ENCODE measurements at places on chromosomes 3 and 15.

DNA sequence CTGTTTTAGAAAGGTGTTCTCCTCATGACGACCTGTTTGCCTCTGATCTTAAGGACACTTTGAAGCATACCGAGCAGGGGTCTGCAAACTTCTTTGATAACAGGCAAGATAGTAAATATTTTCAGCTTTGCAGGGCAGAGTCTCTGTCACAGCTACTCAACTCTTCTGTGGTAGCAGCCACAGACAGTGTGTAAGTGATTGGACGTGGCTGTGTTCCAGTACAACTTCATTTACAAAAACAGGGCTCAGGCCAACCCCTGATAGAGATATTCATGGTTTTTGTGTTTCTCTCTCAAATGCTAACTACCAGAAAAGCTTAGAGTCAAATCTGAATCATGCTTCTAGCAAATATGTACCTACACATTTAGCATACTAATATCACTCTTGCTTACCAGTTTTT is 51.5 kb downstream of the TGFBR2 start:
- no peak for DNase-seq

- no peak for DNase-seq
Measured at GRCh38 chr3:154034797-154035330, 86.3 kb upstream of the ARHGEF26 start.

DNA sequence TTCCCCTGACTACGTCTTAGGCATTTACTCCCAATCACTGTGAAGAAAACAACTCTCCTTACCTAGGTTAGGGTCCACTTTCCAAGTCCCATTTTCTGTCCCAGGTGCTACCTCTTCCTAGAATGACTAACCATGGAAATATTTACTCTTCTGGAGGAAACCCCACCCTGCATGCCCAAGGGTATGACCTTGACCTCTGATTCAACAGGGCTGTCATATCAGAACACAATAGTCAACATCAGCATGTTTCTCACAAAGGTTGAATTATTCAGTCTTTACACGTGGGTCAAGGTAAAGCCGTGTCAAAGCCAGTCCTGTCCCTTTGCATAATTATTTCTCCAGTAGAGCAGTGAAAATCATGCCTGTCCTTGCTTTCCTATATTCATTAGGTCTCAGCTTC is 4.3 kb upstream of the FRMD5 start:
- DNase-seq: no peak

- no peak for DNase-seq
Measured at GRCh38 chr3:21345382-21345976, 405.5 kb downstream of the ZNF385D start.

GRCh38 chr3:70149714-70150400 is 150.3 kb downstream of the SAMMSON start:
- no peak for DNase-seq

DNA sequence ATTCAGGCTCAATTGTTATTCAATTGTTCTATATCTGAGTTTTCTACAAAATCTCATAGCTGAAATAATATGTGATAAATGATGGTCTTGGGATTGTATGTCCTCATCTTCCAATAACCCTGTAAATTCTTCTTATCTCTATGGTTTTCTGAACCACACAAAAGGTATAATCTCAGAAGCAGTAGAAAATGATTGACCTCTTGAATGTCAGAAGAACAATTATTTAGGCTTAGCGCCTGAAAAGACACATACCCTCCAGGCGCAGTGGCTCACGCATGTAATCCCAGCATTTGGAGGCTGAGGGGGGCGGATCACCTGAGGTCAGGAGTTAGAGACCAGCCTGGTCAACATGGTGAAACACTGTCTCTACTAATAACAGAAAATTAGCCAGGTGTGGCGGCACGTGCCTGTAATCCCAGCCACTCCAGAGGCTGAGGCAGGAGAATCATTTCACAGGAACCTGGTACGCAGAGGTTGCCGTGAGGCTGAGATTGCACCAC is 288.0 kb upstream of the TBC1D5 start:
- no peak for DNase-seq

DNA sequence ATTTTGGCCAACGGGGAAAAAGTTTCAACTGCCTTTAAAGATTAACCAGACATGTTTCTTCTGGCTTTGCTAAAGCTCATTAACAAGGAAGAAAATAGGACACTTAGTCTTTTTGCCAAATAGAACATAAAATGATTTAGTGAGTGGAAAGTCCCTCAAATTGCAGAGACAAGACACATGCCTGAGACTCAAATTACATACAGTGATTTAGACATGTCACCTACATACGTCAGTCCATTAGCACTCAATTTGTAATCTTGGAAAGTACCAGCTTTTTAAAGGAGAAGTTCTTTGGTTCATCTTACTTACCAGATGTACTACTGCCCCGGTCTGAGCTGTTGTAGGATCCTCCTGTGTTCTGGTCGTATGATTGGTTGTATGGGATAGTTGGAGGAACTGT is 1134.2 kb downstream of the ROBO1 start:
- no peak for DNase-seq

DNA sequence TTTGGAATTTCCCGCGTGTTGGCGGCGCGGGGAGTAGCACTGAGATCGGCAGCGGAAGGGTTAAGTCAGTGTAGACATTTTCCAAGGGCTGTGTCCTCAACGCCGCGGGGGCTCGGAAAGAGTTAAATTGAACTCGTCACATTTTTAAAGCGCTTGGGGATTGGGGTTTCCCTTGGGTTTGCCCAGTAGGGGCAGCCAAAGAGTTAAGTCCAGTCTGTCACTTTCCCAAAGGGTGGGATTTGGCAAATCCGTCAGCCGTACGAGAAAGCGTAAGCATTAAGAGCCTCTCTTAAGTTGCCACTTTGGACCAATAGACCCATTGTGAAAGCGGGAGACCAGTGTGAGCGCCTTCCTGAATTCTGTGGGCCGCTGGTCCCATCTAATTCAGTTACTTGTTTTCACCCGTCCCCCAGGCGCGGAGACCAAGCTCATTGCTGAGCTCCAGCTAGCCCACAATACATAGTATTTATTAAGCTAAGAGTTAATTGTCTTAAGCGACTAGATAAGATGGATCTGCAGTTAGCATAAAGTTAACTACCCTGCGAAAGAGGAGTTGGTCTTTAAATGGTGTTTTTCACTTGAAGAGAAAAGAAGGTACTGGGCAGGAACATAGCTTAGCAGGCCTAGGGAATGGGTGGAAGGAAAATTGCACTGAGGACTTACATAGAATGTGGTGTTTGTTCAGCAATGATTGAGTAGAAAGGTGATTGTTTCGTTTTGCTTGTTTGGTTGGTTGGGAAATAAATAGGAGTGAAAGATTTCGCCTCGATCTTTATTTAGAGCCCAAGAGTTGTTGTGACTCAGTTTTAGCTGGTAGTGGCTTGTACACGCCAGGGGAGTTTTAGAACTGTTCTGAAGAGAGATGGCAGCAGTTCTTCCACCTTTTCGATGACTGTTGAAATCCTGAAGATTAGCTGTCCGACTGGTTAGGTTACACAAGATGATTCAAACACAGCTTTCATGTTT is 932 bp downstream of the ARL8B start:
- DNase-seq: no peak

DNA sequence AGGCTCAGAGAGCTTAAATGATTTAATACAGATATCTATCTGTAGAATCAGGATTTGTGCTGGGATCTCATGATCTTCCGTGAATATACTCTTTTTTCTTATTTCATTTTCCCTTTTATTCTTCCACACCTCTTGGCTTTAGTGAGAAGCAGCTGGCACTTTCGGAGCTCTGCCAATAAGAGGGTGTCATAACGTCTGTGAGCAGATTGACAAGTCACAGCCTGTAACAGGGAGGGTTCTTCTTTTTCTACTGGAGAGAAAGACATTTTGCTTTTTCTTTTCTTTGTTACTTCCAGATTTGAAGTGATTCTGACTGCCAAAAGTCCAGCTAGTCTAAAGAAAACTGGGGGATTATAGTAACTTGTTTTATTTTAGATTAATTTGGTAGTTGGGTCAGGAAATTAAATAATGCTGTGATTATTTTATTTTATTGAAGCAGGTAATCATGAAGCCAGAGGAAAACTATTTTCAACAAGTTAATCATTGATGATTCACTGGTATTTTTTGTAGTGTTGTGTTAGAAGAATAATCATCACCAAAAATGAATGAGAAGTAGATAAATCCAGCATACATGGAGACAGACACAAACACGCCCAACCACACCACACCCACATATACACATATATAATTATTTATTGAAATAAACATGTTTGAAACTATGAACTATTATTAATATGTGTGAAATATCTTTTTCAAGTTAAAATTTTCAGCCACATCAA is 69.8 kb downstream of the TNFAIP8L3 start:
- DNase-seq: no peak

- DNase-seq: no peak
Measured at GRCh38 chr15:65077981-65078352, 1.4 kb downstream of the KBTBD13 start.

- no peak for DNase-seq
Measured at GRCh38 chr15:76327191-76328105, 9.1 kb upstream of the ISL2 start.

GRCh38 chr3:31932990-31933389 is 48.1 kb downstream of the OSBPL10 start:
- DNase-seq: no peak

All from activated CD4-positive, CD25-positive, alpha-beta regulatory T cell treated with anti-CD3 and anti-CD28 coated beads, Interleukin-2, amount 50 U/mL, for 16 hours (primary cell).